ENCODE measurements at places on chromosomes 13 and 19. TPM values are rescaled to one million over a fixed set of nuclear protein-coding genes. Genes with fewer than 3 reads are reported as not detected.

- DNase-seq, result no peak
Observed at GRCh38 chr13:36089130-36089647, 42.0 kb downstream of the DCLK1 start.

Gene NCR1
- polyA plus RNA-seq, result not detected

GRCh38 chr13:113805431-113806103, 46.5 kb downstream of the TMEM255B start:
- DNase-seq, result no peak

DNA sequence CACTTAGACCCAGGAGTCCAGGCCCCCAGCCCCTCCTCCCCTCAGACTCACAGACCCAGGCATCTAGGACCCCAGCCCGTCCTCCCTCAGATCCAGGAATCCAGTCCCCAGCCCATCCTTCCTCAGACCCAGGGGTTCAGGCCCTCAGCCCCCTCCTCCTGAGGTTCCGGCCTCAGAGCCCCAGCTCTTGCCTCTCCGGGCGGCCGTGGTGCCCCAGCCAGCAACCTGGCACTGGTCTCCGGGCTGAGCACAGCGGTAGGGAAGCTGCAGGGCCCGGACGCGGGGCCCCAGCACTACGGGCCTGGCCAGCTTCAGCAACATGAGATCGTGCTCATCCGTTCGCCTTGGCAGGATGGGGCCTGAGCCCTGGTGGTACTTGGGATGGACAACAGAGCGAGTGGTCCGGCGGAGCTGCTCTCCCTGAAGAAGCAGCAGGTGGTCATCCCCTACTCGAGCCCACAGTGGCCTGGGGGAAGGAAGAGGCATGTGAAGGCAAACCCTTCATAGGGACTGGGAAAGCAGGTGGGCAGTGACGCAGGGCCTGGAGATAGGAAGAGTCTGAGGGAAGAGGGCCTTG, 3.7 kb downstream of the KLK10 start:
- DNase-seq, result no peak

- no peak for DNase-seq
Observed at GRCh38 chr13:111919286-111919685, 147.7 kb upstream of the SOX1 start.
